Stimulated activated CD4-positive, alpha-beta T cell treated with anti-CD3 and anti-CD28 coated beads, TNF-alpha, amount 100 ng/mL, for 24 hours (primary cell): ENCODE measurements at places on chromosomes 2 and 18.
A peak's percentile ranks its signal among the peaks of the same experiment; 100 is the strongest.

DNA sequence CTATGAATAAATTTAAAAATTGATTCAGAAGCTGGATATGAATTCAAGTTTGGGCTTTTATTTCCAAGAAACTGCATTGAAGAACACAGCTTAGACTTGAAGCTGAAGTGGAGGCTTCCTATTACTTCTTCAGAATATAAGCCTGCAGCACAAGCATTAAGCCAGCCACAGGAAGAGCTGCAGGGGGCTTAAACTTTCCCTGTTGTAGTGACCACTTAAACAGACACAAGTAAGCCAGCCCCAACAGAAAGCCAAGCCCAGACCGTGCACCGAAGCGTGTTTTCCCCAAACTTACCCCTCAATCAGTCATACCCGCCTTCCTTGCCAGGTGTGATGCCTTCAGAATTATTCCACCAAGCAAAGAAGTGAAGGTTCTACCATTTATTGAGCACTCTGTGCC lies 28.7 kb downstream of the ERMN start:
- no peak for DNase-seq

- DNase-seq, result no peak
Measured at GRCh38 chr2:8719528-8719927, 37.7 kb downstream of the ID2 start.

DNA sequence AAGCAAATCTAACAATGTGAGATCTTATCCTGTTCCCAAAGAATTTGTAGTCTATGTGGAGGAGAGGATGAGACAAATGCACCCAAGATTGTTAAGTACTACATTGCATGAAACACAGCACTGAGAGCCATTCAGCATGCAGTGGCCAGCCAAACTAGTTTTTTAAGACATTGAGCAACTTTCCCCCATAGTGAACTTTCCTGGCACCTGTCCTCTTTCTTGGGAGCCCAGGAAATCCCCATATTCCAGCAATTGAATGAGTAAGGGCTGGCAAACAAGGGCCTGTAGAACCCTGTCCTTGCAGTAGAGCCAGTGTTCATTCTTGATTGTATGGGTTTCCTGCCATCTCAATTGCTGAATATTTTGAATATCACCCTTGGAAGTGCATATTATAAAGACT lies 58.8 kb upstream of the FIGN start:
- DNase-seq, result no peak

DNA sequence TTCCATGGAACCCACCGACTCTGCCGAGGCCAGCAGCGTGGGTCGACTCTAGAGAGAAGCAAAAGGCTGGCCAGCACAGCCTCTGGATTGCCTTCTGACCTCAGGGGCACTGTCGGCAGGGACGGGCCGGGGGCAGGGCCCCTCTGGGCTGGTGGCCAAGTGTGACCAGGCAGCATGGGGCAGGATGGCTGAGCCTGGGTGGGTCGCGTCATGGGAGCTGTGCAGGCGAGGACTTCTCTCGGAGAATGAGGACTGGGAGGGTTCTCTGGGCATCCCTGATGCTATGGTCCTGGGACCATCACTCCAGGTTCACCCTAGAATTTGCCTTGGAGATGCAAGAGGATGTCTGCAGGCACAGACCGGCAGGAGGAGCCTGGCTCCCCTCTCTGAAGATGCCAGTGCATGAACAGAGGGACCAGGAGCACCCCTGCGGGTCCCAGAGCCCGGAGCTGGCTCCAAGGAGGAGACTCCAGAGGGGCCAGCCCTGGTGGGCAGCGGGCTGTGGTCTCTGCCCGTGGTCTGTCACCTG lies 289.2 kb downstream of the NDUFA10 start:
- no peak for DNase-seq

DNA sequence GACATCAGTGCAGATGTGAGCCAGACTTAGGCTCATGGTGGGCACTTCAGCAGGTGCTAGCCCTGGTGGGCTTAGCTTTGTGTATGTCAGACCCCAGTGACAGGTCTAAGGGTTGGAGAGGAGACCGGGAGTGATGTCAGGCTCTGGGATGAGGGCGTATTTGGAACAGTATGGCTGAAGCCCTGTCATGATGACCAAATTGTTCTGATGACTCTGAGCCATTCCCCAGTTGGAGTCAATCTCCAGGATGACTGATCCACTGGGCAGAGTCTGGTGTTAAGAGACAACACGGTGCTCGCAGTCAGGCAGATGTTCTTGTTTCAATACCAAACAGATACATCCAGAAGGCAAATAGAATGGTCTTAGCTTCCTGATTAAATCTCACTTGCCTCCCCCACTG lies 241.5 kb downstream of the SOX11 start:
- DNase-seq, result no peak

DNA sequence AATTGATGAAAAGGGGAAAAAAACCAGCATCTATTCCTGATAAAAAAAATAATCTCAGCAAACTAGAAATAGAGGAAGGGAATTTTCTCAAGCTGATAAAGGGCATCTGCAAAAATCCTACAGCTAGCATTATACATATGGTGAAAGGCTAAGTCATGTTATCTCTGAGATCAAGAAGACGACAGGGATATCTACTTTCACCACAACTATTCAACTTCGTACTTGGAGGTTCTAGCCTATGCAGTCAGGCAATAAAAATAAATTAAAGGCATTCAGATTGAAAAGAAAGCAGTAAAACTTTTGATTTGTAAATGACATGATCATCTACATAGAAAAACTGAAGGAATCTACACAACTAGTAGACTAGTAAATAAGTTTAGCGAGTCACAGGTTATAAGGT lies 58.2 kb downstream of the CAB39 start:
- DNase-seq, result no peak

GRCh38 chr2:225649274-225649673 lies 249.8 kb downstream of the NYAP2 start:
- no peak for DNase-seq

- DNase-seq, result no peak
Measured at GRCh38 chr18:12048827-12049175, 44.8 kb upstream of the ANKRD62 start.

- no peak for DNase-seq
Measured at GRCh38 chr18:49476664-49477411, 10.2 kb downstream of the C18orf32 start.

DNA sequence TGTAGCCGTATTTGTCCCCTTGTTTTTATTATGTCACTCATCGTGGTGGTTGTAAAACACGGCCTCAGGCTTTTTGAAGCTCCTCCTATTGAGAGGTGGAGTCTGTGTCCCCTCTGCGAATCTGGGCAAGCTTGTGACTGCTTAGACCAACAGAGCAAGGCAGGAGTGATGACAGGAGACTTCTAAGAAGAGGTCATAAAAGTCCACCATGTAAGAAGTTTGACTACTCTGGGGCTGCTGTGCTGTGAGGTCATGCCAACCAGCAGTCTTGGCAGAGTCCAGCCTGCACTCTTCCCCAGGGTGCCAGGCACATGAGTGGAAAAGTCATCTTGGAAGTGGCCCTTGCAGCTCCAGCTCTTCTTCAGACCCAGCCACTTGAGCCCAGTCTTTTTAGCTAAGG lies 83.8 kb upstream of the SPTBN1 start:
- DNase-seq, result no peak

- peak; percentile 65 for DNase-seq
Measured at GRCh38 chr2:98468621-98469236, 24.1 kb downstream of the INPP4A start.

DNA sequence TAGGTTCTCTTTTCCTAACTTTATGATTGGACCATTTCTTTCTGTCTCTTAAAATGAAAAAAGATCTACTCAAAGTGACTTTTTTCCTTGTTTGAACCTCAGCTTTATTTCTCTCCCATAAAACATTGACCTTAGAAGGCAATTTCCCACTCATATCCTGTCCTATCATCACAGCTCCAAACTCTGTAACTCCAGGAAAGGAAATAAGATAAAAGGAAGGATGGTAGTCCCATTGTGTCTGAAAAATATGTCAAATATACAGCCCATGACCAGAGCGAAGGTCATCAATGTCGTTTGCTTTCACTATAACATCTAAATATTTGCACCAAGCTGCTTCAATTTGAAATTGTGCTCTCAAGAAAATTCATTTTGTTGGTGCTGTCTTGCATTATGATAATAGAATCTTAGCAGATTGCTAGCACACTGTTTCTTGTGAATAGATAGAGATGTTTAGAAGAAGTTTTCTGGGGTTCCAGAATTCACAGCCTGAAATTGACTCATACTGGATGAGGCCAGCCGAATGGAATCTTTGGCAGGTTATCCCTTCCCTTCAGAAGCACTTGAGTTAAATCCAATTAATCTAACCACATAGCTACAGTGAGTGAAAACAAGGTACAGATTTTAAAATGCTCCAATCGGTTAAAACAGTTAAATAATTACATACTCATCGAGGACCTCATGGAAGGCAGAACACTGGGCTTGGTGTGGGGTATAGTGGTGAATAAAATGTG lies 95.1 kb downstream of the CRIM1 start:
- no peak for DNase-seq

DNA sequence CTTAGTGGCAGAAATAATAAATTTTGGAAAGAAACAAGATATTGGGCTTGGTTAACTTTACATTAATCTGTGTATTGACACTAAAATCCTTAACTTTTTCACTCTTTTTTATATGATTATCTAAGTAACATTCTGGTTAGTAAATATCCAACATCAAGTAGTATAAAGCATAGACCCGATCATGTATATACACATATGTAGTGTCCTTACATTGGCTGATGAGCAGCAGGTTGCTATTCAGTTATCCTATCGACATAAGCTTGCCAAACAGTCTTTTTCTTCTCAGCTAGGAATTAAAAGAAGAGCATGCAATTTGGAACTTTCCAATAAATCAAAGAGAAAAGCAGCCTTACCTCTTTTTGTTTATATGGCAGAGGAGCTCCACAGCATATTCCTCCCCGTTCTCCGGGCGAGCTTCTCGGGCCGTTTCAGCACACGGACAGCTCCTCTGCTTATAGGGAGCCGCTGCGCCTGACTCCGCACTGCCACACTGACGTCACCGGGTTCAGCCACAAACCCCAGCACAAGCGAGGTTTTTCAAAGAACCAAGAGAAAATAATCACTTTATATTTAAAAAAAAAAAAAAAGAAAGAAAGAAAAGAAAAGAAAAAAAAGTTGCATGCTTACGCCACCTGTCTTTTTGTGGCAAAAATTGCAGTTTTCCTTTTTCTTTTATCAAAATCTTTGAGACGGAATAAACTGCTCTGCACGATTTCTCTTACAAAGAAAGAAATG lies at the start of gene SCG2:
Gene SCG2 (minus strand): TSS at position 430 of the 735 bp plus-strand sequence. CDS start 3,079 bp downstream, outside the sequence.
- no peak for DNase-seq

GRCh38 chr2:11811036-11811654 lies 64.7 kb downstream of the LPIN1 start:
- no peak for DNase-seq

GRCh38 chr2:221283896-221284545 lies 288.1 kb downstream of the EPHA4 start:
- no peak for DNase-seq
